ENCODE measurements at places on chromosomes 13 and 19.

DNA sequence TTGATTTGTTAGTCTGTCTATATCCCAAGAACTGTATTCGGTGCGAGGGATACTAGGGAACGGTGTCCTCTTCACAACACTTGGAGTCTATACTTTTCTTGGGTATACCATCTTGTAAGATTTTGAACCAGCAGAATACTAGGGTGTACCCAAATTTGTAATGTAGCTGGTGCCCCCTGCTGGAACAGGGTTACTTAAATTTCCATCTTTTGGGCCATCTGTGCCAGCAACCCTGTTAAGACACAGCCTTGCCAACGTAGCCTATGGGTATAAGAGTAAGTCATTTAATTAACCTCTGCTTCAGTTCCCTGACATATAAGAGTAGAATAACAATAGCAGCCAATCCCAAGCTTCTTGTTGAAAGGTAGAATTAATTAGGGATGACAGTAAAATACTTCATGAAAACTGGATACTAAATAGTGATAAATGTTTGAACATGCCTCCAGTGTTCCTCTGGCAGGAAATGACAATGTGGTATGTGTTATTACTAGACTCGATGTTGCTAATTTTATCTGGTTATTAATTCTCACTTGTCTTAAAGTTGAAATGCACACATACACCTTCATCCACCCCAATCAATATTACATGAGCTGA, 607.6 kb downstream of the FGF9 start:
- DNase-seq = no peak

- DNase-seq = no peak
Observed at GRCh38 chr13:99379856-99380801, 72.9 kb upstream of the GPR183 start.

- DNase-seq = no peak
Observed at GRCh38 chr19:33195645-33196347, 1.7 kb downstream of the LRP3 start.

DNA sequence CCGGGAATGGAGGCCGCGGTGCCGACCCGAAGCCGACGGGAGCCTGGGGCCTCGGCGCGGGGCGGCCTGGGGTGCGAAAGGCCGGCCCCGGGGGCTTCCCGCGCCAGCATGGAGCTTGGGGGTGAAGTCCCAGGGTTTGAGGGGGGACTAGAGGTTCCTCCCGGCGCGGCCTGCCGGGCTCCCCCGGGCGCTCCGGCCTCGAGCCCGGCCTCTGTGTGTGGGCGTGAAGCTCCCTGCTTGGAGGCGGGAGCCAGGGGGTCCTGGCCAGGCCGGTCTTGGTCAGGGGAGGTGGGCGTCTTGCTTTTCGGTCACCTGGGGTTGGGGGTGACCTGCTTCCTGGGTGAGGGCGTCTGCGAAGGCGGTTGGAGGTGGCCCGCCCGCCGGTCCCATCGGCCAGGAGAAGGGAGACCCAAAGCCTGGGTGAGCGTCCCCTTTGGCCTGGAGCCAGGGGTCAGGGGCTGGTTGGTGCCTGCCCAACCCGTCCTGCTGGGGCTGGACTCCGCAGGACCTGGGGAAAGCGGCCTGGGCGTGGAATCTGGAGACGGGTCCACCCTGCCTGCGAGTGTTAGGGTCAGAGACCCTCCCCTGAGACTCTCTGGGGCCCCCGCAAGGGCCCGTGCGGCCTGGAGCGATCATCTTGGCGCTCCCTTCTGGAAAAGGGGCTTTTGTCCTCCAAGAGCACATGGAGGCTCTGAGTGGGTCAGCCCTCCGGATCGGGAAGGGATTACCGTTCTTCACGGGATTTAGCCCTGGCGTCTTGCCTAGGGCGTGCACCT, 535 bp downstream of the BSG start:
- DNase-seq = no peak

DNA sequence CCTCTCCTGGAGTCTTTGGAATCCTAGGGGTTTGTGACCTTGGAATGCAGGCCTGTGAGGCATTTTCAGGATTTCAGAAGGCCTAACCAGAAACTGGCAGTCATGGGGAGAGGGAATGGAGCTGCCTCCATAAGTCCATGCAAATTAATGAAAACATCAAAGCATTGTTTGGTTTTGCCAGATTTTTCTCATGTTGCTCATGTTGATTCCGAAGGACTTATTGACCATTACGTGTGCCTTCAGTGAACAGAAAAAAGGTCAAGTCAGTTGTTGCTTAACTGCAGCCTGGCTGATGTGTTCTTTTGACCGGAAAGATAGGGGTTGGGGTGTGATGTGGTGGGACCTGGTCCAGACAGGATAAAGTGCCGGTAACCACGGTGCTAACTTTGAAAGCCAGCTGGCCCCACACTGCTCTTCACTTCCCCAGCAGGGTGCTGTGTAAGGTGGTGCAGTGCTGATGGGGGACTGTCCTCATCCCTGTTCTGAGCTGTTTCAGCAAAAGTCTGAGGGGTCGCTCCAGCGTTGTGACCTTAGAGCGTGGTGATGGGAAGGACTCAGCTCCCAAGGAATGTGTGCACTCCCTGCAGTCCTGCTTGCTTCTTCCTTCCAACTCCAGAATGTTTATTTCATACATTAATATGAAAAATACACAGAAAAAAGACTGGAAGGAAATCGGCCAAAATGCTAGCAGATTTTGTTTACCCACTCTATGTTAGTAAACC, 3.5 kb downstream of the RNF113B start:
- peak; percentile 100 for DNase-seq

DNA sequence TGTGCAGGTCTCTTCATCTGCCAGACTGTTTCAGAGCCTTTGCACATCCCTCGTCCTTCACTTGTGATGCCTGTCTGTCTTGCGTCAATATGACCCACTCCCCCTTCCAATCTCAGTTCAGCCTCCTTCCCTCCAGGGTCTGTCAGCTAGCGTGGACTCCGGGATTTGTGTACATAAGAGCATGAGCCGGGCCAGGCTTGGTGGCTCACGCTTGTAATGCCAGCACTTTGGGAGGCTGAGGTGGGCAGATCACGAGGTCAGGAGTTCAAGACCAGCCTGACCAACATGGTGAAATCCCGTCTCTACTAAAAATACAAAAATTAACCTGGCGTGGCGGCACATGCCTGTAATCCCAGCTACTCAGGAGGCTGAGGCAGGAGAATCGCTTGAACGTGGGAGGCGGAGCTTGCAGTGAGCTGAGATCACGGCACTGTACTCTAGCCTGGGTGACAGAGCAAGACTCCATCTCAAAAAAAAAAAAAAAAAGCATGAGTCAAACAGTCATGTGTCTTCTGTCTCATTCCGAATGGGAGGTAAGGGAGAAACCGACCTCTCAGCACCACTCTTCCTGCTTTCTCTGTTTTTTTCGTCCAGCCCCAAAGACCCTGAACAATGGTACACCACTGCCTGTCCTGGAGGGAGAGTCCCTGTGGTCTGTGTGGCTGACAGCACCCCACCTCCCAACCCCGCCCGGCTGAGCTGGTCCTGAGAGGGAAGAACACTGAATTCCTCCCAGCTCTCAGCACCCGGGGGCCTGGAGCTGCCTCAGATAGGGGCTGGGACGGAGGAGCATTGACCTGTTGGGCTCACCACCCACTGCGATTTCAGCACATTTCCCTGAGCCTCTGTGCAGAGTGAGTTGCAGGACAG, 2.4 kb upstream of the SIGLEC9 start:
- DNase-seq = no peak

DNA sequence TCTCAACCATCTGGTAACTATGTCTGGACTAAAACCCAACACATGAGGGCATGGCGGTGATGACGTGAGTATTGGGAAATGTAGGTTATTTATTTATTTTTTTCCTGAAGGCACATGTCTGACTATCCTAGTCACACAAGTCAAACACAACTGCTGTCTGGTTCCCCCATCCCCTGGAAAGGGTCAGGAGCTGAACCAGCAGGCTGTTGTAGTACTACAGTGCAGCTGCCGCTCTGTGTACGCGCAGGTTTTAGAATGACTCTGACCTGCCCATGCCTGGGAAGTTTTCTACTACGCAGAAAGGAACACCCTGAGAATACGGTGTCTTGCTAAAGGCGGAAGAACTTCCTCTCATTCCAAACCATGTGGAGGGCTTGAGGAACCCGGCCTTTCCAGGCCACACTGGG, 1.2 kb downstream of the SLC7A1 start:
- DNase-seq = peak; percentile 58

- no peak for DNase-seq
Observed at GRCh38 chr19:18731562-18732008, 48.1 kb downstream of the CRTC1 start.

DNA sequence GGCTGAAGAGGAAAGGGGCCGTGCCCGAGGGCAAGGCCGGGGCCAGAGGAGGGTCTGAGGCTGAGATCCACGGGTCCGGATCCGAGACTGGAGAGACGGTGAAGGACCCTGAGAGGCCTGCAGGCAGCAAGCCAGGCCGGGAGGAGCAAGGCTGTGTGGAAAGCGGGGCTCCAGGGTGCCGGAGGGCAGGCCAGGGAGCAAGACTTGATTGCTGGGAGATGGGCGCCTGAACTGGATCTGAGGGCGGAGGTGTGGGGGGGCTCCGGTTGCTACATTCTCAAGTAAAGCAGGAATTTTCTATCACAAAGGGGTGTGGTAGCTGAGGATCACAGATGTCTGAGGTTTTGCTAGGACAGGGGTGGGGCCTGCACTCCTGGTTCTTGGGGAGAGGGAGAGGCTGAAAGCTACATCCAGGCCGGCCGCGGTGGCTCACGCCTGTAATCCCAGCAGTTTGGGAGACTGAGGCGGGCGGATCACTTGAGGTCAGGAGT, 3.8 kb downstream of the MAMSTR start:
- DNase-seq = no peak

GRCh38 chr13:110524541-110525257, 36.8 kb downstream of the RAB20 start:
- DNase-seq = no peak

DNA sequence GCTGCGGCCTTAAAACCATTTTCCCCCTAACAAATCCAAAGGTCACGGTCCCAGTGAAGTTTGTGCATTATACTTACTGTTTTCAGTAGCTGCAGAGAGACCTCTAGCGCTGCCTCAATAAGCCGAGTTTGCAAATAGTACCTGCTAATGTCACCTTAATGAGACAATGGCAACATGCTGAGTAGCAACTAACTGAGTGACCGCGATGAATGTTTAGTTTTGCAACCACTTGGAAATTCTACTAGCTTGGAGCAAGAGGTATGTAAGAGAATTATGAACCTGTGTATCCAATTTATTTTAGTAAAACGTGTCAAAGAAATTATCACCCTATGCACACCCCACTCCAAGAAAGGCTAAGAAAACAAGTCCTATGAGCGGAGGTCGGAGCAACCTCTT, 1.2 kb downstream of the KPNA3 start:
- peak; percentile 12 for DNase-seq

DNA sequence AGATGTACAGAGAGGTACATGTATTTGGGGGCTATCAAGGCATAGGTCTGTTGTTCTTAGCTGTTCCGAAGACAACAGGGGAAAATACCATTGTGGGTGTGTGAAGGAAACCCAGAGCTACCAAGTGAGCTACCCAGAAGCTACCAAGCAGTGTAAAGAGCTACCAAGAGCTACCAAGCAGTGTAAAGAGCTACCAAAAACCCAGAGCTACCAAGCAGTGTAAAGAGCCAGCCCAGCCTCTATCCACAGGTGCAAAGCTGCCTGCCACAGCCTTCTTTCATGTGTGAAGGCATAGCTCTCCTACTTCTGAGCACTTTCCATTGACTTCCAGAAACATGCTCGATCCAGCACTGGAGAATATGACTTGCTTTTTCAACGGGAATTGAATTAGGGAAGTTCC, 145.7 kb downstream of the AKAP11 start:
- DNase-seq = no peak

- DNase-seq = no peak
Observed at GRCh38 chr19:17023805-17024204, 2.8 kb downstream of the CPAMD8 start.

GRCh38 chr13:46803586-46803985, 6.6 kb upstream of the ESD start:
- DNase-seq = no peak

GRCh38 chr19:41895745-41896580, 13.0 kb downstream of the ARHGEF1 start:
- DNase-seq = no peak

GRCh38 chr19:39052243-39052746, 19.9 kb upstream of the FBXO27 start:
- no peak for DNase-seq

GRCh38 chr19:14545716-14546082, 16.3 kb downstream of the TECR start:
- DNase-seq = no peak

Measured in epithelial cell of proximal tubule (primary cell).